OCI-LY7 (cell line): ENCODE measurements at places on chromosomes 6 and 20.
A peak's percentile ranks its signal among the peaks of the same experiment; 100 is the strongest.

- peak; percentile 45 for DNase-seq
Observed at GRCh38 chr20:51800060-51800871, 2.1 kb downstream of the SALL4 start.

DNA sequence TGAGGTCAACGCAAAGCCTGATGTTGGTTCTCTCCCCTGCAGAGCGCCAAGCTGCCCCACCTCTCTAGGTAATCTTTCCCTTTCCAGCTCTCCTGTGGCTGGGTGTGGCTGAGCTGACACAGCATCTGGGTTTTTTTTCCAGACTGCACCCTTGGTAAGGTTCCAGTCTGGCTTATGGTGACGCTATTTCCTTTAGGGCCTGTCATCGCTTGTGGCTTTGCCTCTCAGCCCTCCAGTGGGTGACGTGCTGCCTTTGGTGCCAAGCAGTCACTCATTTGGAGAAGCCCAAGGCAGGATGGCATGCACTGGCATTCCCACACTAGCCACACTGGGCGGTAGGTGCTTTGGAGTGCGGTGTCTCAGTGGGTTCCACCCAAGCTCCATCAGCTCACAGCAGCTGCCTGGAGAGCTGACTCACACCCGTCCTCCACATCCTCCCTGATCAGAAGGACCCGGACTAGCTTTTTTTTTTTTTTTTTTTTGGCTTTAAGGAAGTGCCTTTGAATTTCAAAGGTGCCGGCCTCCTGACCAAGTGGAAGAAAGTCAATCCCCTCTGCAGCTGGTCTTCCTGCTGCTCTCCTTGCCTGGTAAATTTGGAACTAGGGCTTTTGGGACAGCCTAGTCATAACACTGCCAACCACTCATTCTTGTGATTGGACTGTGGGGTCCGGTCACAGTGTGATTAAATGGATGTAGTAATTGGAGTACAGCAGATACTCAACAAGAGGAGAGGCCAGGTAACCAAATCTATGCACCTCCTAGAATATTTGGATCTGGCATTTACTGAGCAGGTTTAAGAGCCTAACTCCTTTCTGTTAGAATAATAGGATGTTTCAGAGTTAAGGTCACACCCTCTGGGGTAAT, 153.6 kb downstream of the CD83 start:
- DNase-seq = no peak

GRCh38 chr6:3403238-3404173, 53.3 kb downstream of the SLC22A23 start:
- DNase-seq = no peak

DNA sequence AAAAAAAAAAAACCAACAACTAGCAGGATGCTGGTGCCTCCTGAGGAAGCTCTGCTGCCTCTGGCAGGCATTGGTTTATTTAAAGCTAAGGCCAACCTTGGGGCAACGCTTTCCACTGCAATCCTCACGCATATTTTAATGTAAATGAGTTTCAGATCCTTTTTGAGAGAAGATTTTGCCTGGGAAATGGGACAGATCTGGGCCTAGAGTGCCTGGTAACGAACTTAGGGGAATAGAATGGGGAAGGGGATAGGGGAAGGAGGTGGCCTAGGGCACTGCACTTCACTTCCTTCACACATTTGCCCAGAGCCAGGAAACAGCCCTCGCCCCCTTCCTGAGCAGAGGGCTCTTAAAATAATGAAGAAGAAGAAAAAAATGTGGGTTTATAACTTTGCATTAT, 132.7 kb upstream of the TMEM170B start:
- no peak for DNase-seq

DNA sequence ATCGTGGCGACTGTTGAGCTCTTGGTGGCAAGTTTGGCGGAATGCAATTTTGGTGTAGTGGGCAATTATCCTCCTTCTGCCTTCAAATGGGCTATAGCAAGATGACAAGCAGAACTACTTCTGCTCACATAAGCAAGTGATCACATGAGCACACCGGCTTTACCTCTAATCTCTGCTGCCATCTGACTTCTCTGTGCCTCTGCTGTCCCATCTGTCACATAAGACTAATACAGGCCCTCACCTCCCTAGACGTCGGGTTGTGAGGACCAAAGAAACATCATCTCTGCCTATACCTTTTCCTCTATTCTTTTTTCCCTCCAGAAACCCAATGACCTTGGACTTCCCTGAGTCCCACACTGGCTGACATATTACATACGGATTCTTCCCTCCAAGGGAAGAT, 13.3 kb upstream of the WTAP start:
- DNase-seq = no peak

- DNase-seq = no peak
Observed at GRCh38 chr6:31559606-31559957, 12.2 kb downstream of the NFKBIL1 start.

GRCh38 chr6:6455272-6455671, 133.2 kb upstream of the LY86 start:
- DNase-seq = no peak

GRCh38 chr20:20212675-20213096, 155.2 kb upstream of the INSM1 start:
- DNase-seq = no peak

GRCh38 chr6:145276756-145277155, 458.6 kb downstream of the EPM2A start:
- no peak for DNase-seq

- DNase-seq = no peak
Observed at GRCh38 chr6:16799279-16800193, 38.3 kb upstream of the ATXN1 start.

- DNase-seq = no peak
Observed at GRCh38 chr20:23142162-23143050, 56.3 kb upstream of the CD93 start.

DNA sequence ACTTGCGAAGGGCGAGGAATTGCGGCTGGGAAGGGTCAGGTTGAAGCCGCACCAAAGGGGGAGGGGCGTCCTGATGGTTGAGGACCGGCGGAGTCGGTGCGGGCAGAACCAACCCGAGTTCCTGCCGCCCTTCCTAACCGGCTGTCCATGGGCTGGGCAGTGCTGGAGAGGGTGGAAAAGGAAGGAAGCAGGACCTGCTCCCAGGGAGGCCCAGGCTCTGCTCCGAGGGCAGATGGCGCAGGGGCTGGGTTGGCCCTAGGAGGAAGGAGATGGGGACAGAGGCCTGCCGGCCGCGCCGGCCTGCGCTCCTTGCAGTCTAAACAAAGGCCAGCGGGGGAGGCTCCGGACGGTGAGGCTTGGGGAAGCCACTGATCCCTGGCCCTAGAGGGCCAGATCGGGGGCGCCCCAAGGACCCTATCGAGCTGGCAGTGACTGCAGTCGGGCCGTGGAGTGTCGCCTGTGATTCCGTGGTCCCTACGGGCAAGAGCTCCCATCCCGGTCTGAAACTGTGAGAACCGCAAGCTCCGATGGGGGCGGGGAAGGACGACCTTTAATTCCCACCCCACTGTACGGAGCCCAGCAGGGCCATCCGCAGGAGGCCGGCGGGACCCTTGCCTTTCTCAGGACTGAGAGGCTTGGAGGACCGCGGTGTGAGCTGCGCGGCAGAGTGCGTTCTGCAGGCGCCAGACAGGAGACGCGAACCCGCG, 39.4 kb downstream of the YTHDF1 start:
- no peak for DNase-seq

- DNase-seq = peak; percentile 87
Observed at GRCh38 chr6:26195924-26196845, 109.0 kb downstream of the HFE start.
